GM23248 (cell line): ENCODE measurements at places on chromosomes 1 and 21. TPM values are rescaled to one million over a fixed set of nuclear protein-coding genes. Genes with fewer than 3 reads are reported as not detected.

NGF gene
- total RNA-seq = 27.1 and 28.1 TPM in 2 replicates

OR2T33 gene
- not detected in 2 replicates for total RNA-seq

ZYG11B gene
- total RNA-seq = 56.1 and 57.9 TPM in 2 replicates

DNA sequence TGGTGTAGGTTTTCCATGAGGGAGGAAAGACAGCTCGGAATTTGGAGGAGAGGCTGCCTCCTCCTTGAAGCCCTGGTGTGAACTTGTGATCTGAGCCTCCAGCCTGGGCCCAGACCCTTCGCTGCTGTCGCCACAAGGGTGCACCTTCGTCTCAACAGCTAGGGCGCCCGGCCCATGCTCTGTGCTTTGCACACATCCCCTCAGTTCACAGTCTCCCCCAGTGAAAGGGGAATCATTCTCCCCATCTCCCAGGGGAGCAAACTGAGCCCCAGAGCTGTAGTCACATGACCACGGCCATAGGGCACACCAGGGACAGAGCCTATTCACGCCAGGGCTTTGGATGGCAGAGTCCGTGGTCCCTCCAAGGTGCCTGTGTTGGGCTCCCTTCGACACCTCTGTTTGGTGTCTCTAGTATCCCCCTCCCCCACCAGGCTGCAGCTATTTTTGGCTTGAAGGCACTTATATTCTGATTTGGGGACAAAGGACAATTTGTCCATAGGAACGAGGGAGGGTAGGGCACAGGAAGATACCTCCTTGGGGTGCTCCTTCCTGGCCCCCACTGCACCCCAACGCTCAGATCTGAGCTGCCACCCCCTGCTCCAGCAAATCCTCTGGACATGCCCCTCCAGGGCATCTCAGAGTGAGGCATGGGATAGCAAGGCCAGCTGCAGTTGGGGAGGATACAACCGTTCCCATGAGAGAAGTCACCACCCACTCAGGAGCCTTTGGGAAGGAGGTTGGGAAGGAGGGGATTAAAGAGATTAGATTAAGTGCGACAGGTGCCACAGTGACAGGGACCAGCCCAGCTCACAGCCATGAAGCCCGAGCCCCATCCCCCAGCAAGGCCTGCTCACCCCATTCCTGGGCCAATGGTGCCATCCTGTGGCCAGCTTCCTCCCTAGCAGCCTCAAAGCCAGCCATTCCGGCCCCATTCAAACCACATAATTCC, 15.7 kb downstream of the MATN1 start:
- DNase-seq = peak; percentile 82

- no peak for DNase-seq
These were observed 53.8 kb upstream of the ZSWIM5 start for GRCh38 chr1:45260244-45260643.

DNA sequence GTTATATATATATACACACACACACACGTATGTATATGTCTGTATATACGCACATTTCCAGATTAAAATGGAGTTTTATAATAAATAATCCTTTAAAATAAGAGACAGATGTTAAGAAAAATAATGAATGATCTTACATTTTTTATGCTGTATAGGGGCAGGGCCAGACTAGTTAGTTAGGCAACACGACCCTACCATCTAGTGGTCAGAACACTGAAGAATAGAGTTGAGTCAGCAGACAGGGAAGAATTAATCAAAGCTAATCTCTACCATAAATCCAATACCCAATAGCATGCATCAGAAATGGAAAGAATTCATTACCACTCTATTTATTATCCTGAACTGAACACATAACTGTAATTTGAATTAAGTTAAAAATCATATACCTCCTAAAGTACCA, 156.7 kb downstream of the BRINP3 start:
- no peak for DNase-seq

DNA sequence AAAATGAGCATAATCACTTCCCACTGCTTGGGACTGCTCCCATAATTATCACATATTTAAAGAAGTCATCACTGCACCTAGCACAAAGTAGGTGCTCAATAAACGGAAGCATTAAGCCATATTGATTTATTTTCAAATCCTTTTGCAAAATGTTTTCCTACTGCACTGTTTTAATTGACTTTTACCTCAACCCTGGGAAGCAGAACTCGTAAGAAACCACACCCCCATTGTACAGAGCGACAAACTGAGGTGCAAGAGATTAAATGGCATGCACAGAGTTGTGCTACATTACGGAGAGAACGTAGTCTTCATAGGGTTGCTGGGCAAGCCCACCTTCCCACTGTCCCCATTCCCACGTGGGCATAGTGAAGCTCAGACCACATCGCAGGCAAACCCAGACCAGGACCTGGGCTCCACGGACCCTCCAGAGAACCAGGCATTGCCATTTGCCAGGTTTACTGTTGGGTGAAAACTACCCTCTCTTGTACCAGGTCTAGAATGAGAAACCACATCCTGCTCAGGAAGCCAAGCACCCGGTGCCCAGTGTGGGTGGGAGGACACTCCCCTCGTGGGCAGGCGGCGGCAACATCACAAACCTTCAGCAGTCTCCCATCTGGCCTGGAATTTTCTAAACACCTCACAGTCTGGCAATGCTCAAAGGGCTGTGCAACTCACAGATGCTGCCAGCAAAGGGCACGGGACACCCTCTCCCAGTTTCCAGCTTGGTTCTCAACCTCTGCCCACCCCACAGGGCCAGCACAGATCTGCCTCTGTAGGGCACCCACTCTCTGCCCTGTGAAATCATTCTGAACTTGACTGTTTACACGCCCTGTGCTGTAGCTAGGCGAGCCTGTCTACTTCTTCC, 8.2 kb downstream of the IFFO2 start:
- DNase-seq = peak; percentile 84

DNA sequence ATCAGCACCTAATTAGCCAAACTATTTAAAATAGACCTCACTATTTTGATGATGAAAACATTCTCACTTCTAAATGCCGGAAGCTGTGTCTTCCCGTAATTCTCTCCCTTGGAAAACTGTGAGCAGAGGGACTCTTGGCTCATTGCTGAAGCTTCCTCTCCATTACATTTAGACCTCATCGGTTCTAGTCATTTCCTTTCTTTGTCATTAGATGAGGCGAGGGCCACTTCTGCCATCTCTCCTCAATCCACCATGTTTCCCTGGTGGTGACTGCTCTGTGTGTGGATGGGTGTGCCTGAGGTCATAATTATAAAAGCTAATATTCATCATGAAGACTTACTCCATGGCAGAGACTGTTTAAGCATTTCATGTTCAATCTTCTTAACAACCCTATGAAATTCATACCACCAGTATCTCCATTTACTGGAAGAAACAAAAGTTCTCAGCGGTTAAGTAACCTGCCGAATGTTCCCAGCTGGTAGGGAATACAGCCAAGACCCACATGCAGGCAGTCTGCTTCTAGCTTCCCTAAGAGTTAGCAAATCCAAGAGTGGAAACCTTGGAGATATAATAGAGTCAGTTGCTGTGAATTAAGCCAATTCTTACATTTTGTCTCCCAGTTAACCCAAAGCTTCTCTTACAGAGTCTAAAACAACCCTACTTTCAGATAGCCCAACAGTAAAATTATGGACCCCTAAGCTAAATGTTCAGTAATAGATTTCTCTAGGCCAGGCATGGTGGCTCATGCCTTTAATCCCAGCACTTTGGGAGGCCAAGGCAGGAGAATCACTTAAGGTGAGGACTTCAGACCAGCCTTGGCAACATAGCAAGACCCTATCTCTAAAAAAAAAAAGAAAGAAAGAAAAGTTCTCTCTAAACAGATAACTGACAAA, 156.2 kb downstream of the ZBTB18 start:
- DNase-seq = no peak

GRCh38 chr1:10781137-10781536, 15.3 kb downstream of the CASZ1 start:
- no peak for DNase-seq

- DNase-seq = no peak
These were observed 515.9 kb upstream of the PKN2 start for GRCh38 chr1:88168126-88168525.

DNA sequence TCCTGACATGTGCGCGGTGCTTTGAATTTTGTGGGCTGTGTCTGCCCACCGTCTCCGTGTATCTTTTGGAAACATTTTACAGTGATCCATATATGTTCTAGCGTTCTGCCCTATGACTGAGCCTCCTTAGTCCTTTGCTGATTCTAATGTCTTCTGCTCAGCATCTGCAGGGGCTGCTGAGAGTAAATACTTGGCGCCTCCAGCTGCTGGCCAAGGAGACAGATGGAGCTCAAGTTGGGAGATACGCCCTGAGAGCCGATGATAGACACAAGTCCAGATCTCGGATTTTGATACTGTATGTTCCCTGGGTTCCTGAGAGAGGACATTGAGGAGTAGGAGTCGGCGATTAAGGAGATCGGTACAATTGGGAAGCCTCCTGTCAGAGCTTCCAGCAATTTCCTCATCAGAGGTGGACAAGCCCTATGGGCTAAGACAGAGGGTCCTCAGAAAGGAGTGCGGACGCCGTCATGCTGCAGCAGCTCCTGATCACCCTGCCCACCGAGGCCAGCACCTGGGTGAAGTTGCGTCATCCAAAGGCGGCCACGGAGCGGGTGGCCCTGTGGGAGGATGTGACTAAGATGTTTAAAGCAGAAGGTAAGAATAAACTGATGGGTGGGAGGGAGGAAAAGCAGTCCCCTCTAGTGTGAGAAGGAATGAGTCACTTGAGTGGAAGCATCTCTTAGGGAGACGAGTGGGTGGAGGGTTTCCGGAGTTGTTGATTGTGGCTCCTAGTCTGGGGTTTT, 390 bp downstream of the ZFP69B start:
- DNase-seq = peak; percentile 76

GRCh38 chr1:185560760-185561159, 173.4 kb upstream of the HMCN1 start:
- no peak for DNase-seq
